Urinary bladder (tissue), 4 donors: ENCODE measurements at places on chromosomes 2 and 18. TPM values are rescaled to one million over a fixed set of nuclear protein-coding genes. Genes with fewer than 3 reads are reported as not detected.

- DNase-seq = no peak
These were observed 43.6 kb downstream of the PROKR1 start for GRCh38 chr2:68687018-68687417.

GRCh38 chr2:170301626-170302025 is 123.7 kb downstream of the MYO3B start:
- DNase-seq = no peak

DNA sequence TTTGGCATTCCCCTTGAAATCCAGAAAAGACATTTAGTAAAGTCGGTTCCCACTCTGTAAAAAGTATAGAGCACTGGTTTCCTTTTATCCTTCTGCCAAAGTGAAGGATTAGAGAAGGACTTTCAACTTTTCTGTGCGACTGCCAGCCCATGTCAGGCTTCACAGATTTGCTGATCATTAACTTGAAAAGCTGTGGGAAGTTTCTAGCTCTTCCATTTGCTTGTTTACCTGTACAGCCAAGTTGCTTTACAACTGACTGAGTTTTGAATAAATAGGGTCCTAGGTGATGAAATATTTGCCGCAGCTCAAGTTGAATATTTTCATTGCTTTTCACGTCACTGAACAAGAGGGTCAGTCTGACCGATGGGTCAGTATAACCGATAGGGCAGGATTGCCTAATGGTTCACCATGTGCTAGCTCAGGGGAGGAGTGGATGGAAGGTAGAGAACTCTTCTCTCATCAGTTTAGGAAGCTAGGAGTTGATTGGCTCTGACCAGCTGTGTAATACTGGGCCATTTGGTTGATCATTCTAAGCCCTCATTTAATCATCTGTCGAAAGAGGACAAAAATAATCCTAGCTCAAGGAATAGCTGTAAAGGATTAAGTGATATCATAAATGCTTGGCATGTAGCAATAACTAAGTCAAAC is 30.4 kb downstream of the UPP2 start:
- no peak for DNase-seq

GRCh38 chr2:3600256-3600855 is 5.4 kb downstream of the COLEC11 start:
- no peak for DNase-seq

GRCh38 chr2:46296840-46297545 is at the start of gene EPAS1:
EPAS1 (plus strand) TSS chr2:46297407; CDS start chr2:46297912, 505 bp downstream.
- DNase-seq = no peak

DNA sequence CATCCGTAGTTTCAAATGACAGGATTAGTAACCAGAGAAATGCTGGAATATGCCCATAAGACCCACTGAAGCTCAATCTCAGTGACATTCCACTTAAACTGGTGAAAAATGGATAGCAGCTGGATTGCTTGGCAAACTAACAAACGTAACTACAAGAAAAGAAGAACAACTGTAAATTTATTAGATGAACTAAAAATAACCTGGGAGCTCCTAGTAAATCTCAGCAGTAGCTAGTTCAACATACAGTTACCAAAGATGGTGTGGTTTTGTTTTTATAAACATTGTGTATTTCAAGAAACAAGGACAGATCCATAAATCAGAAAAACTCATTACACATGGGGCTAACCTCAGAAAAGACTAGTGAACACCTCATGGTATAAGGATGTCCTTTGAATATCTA is 531.9 kb downstream of the XIRP2 start:
- peak; percentile 14 for DNase-seq

GRCh38 chr2:33022989-33023727 is 76.4 kb downstream of the LTBP1 start:
- DNase-seq = no peak

SH2D6 gene
- 0.37 TPM for polyA plus RNA-seq

GRCh38 chr2:12871694-12872315 is 155.1 kb downstream of the TRIB2 start:
- DNase-seq = no peak

DNA sequence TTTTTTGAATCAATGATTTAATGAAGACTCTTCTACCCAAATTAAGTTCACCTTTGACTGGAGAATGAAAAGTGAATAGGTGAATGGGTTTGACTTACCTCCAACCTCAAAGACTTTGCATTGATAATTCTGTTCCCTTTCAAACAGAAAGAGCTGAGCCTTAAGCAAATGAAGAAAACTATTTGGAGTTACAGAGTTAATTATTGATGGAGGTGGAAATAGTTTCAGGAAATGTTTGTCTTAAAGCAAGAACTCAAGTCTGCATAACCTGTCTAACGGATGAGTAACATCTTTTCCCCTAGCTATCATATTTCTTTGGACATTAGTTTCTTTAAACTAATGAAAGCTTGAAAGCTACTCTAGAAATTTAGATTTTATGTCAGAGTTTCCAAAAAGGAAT is 166.5 kb downstream of the CERS6 start:
- DNase-seq = no peak

DNA sequence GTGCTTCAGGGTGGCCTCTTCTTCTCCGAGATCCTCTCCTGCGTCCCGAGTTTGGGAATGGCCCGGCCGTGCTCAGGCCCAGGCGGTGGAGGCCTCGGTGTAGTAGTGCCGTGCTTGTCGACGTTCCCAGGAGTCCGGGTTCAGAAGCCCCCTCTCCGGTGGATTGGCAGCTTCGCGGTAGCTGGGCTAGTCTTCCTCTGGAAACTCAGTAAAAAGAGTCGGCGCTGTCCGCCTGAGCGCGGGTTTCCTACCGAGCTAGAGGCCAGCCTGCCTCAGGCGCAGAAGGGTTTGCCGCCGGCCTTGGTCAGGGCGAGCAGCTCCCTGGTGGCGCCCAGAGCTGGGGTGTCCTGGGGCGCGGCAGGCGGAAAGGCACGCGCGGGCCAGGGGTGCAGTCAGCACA is 3.2 kb downstream of the RALBP1 start:
- DNase-seq = no peak

SPDYA gene
- polyA plus RNA-seq = 0.04 TPM

ZNF385B gene
- polyA plus RNA-seq = 0.47 TPM
